ENCODE measurements at places on chromosomes 16 and 17.

- DNase-seq: no peak
These were observed 189.0 kb upstream of the CIBAR2 start for GRCh38 chr16:85301231-85301630.

- no peak for DNase-seq
These were observed 30.7 kb upstream of the METTL9 start for GRCh38 chr16:21568502-21569189.

DNA sequence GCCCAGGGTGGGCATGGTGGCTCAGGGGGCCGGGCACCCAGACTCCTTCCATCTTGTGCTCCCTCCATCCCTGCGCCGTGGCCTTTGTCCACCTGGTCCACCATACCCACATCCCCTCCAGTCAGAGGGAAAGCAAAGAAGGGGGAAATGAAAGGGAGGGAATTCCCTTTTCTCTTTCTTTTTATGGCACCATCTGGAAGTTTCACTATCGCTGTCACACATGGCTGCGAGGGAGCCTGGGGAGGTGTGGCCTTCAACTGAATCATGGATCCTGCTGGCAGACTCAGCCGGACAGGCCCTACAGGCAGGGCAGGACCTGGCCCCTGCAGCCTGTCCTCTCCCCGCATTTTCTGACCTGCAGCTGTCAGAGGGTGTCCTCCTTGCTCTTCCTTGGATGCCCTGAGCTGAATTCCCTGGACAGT, 6.2 kb downstream of the SLC12A3 start:
- DNase-seq: no peak

DNA sequence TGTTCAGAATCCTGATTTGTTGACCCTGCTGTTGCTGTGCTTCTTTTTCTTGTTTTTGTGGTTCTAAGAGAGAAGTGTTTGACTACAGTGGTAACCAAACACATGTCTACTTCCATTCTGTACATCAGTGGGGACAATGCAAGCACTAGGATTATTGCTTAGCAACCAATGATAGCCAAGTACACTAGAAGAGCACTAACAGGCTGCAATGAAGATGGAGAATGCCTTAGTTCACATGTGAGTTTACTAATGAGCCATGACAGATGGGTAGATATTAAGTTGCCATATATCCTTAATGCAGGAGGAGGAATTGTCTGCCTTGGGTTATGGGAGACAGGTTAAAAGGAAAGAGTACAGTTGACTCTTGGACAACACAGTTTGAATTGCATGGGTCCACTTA, 8.3 kb downstream of the EFCAB5 start:
- DNase-seq: no peak

GRCh38 chr17:15231851-15232516, 33.1 kb downstream of the PMP22 start:
- no peak for DNase-seq

- no peak for DNase-seq
These were observed 36.6 kb upstream of the NACA2 start for GRCh38 chr17:61627658-61628057.

- DNase-seq: no peak
These were observed 39.9 kb downstream of the CDH1 start for GRCh38 chr16:68776821-68777485.

GRCh38 chr17:46003907-46004748, 5.1 kb downstream of the STH start:
- DNase-seq: no peak

DNA sequence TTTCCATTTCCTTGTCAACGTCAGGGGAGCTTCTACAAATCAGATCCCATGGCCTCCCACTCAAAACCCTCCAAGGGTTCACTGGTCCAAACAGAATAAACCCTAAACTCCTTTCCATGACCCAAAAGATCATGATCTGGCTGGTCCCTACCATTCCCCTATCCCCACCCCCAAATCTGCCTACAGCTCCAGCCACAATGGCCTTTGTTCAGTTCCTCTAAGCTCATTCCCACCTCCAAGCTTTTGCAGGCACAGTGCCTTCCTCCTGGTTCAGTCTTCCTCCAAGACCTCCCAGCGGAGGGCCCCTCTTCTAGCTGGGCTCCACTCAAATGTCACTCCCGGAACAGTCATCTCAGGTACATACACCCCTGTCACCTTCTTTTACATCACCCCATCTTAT, 2.0 kb downstream of the GPRC5B start:
- no peak for DNase-seq

- DNase-seq: no peak
These were observed 89.9 kb downstream of the TBC1D16 start for GRCh38 chr17:79945591-79946255.

DNA sequence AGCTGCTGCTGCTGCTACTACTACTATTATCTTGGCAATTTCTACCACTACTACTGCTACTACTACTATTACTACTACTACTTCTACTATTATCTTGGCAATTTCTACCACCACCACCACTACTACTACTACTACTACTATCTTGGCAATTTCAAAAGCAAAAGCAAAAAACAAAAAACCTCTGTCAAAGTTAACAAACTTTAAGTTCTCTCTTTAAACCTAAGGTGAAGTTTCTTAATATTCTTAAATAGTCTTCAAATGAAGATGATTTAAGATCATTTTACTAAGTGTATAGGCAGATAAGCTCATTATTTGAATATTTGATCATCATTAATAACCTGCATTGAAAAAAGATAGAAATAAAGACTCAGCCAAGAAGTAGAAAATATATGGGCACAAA, 118.5 kb downstream of the BRIP1 start:
- no peak for DNase-seq

- DNase-seq: no peak
These were observed 780 bp upstream of the DCAKD start for GRCh38 chr17:45052052-45052772.

GRCh38 chr16:27311897-27312303, 1.9 kb upstream of the IL4R start:
- DNase-seq: no peak

- no peak for DNase-seq
These were observed 15.2 kb downstream of the IL34 start for GRCh38 chr16:70661534-70661917.

GRCh38 chr17:16940116-16940881, 31.6 kb downstream of the TNFRSF13B start:
- no peak for DNase-seq

DNA sequence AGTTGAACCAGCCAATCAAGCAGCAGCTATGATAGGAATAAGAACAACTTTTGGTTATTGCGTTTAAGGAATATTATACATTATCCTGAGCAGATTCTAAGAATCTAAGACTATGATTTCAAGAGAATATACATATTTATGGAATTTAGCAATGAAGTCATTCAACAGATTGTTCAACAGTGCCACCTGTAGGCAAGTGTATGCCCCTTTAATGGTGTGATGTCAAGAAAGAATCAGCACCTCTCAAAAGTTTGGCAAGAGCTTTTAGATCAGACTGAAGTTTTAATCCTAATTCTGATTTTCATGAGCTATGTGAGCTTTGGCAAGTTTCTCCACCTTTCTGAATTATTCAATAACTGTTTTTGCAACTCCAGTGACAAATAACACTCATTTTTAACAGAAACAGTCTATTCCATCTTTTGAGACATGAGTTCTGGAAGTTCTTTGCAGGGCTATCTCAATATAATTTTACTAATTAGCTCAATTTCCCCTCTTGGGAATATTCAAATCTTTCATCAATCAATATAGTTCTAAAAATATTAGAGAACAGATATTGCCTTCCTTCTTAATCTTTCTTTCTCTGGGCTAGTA, 474.3 kb upstream of the TOM1L1 start:
- DNase-seq: no peak

- no peak for DNase-seq
These were observed 14.4 kb downstream of the ASPSCR1 start for GRCh38 chr17:81991684-81992305.

- DNase-seq: no peak
These were observed 259.0 kb downstream of the HS3ST4 start for GRCh38 chr16:25950586-25951281.

DNA sequence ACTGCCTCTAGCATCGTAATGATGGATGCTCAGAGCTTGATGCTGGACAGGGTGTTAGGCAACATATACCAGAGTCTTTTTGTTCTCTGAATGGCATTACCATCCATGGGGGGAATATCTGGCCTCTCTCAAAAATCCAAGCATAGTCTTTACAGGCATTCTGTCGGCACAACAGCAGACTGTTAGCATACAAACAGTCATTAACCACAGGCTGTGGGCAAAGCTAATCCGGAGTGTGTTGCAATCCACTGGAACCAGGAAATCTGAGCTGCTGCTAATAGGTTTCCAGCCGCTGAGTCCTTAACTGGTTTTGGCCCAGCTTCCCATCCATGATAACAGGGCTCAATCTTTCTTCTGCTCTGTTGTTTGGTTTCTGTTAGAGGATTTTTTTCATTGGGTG, 371.9 kb downstream of the HS3ST3B1 start:
- DNase-seq: no peak

- no peak for DNase-seq
These were observed 20.8 kb downstream of the DCUN1D3 start for GRCh38 chr16:20879175-20880040.

GRCh38 chr17:80397034-80397387, 18.0 kb upstream of the ENDOV start:
- no peak for DNase-seq

DNA sequence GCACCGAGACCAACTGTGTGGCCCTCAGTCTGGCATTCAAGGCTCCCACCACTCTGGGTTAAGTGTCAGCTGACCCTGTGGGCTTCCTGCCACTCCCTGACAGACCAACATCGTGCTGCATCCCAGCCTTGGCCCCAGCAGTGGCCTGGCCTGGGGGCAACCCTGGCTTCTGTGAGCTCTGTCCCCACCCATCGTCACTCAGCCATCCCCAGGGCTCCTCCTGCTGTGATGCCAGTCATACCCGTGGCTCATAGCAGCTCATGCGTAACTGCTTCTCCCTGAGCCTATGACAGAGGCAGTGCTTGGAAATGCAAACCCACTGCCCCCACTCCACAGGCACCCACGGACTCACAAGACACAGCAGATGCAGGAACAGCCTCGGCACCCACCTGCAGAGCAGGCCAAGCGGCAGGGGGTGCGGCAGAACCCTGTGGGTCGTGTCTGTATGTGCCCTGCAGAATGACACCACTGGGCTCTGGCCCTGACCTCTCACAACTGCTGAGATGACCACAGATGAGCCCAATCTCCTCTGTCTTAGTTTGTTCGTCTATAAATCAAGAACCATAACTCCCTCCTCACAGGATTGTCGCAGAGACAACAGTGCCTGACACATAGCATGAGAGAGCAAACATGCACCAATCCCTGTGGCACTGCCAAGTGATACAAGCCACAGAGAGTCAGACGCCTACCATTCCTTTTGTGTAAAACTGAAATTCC, 26.6 kb downstream of the PIEZO1 start:
- no peak for DNase-seq

GRCh38 chr17:39591958-39592954, 15.5 kb downstream of the NEUROD2 start:
- no peak for DNase-seq

GRCh38 chr16:82432261-82432660, 194.5 kb upstream of the CDH13 start:
- no peak for DNase-seq

DNA sequence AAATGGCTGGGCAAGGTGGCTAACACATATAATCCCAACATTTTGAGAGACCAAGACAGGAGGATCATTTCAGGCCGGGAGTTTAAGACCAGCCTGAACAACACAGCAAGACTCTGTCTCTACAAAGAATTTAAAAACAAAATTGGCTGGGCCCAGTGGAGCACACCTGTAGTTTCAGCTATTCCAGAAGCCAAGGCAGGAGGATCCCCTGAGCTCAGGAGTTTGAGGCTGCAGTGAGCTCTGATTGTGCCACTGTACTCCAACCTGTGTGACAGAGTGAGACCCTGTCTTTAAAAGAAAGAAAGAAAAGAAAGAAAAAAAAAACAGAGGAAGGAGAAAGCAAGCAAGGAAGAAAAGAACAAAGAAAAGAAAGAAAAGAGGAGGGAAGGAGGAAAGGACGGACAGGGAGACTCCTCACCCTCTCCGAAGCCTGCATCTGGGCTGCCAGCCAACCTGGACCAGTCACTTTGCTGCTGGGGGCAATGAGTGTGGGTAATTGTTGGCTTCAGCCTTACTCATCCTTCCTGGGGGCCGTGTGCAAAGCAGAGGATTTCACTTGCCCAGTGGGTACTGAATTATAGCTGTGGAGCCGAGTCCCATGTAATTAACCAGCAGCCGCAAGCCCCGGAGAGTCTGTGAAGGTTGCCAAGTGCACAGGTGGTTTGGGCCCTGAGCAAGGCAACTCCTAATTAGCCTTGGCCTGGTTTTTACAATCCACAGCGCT, 6.7 kb upstream of the MT4 start:
- DNase-seq: no peak

GRCh38 chr17:68698746-68699145, 97.6 kb upstream of the FAM20A start:
- DNase-seq: no peak

GRCh38 chr17:20315311-20315710, 152.0 kb downstream of the LGALS9B start:
- DNase-seq: no peak

DNA sequence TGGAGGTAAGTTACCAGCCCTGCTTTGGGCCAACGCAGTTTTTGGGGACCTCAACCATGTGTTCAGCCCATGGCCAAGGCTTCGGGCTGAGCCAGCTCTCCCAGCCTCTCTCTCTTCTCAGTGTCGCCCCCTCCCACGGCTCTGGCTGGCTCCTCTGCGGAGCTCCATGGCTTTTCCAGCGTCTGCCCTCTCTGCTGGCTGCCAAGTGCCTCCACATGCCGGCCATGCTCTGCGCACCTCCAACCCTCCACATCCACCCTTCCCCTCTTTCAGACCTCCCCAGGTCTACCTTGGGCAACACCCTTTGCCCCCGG, 23.2 kb downstream of the COTL1 start:
- DNase-seq: no peak

- DNase-seq: no peak
These were observed 9.3 kb upstream of the KRT17 start for GRCh38 chr17:41633556-41634199.

DNA sequence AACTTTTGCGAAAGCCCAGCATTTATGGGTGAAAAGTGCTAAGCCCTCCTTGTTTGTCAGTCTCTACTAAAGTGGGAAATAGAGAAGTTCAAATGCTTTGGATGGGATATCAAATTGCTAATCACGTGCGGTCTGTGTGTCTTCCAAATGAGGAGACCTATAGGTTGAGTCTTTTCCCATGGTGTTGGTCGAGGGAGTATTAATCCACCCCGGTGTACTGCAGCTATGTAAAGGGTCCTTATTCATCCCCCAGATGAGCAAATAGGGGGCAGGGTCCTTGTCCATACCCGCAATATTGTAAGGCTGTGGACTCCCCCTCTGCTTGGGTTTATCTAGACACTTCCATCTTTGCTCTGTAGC, 14.6 kb downstream of the KIAA0513 start:
- no peak for DNase-seq

GRCh38 chr16:15723808-15724207, 73.8 kb downstream of the NDE1 start:
- no peak for DNase-seq

- no peak for DNase-seq
These were observed 92.9 kb upstream of the SALL1 start for GRCh38 chr16:51243936-51244436.

- DNase-seq: no peak
These were observed 101.6 kb downstream of the CDH8 start for GRCh38 chr16:61934601-61935000.

Data from stimulated activated CD8-positive, alpha-beta memory T cell treated with anti-CD3 and anti-CD28 coated beads, Interleukin-4, amount 100 ng/mL, for 4 hours (primary cell).